Dermis microvascular lymphatic vessel endothelial cell (primary cell): ENCODE measurements at places on chromosomes 6 and 20. TPM values are rescaled to one million over a fixed set of nuclear protein-coding genes. Genes with fewer than 3 reads are reported as not detected.

GRCh38 chr6:131998255-131998982 is 47.2 kb upstream of the CCN2 start:
- no peak for DNase-seq

GRCh38 chr6:148565930-148566663 is 180.7 kb upstream of the UST start:
- DNase-seq = no peak

SLC26A8 gene
- not detected in 2 replicates for total RNA-seq

DNA sequence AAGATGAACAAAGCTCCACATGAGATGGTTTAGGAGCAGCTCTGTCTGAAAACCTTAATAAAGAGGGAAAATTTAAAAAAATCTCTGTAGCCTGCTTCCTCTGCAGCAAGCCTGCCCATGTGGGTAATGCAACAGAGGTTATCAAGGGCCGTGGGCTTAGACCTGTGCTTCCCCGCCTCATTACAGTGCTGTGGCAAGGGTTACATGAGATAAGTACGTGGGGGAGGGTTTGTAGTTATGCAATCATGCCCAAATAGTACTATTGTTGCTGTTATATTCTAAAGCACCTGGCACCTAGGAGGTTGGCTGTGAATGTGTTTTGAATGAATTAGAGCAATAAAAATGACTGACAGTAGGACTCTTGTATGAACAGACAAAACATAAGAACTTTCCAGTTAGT is 68.3 kb downstream of the PKHD1 start:
- DNase-seq = no peak

DNA sequence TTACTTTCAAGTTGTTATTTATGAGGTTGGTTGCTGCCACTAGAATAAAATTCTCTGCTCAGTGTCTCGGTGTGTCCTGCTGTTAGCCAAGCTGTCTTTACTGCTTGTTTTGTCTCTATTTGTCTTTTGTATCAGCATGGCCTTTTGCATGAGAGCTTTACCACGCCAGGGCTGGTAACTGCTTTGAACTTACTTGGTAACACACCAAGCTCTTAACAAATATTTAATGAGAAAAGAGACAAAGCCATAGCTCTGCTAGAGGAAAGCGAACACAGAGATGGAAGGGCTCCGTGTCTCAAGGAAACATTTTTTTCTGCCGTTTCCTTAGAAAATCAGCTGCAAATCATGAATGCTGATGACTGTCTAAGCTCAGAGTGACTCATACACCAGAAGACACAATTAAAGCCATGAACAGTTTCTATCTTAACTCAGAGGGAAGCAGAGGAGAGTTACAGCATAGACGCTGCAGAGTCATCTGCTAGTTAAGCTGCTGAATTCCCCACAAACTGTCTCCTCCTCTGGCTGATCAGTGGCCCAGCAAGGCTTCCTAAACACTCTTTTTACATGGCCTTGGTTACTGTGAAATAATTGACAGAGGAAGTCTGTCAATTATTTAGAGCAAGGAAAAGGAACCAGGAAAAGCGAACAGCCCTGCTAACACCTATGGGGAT is 44.8 kb downstream of the AGPAT4 start:
- DNase-seq = no peak

DNA sequence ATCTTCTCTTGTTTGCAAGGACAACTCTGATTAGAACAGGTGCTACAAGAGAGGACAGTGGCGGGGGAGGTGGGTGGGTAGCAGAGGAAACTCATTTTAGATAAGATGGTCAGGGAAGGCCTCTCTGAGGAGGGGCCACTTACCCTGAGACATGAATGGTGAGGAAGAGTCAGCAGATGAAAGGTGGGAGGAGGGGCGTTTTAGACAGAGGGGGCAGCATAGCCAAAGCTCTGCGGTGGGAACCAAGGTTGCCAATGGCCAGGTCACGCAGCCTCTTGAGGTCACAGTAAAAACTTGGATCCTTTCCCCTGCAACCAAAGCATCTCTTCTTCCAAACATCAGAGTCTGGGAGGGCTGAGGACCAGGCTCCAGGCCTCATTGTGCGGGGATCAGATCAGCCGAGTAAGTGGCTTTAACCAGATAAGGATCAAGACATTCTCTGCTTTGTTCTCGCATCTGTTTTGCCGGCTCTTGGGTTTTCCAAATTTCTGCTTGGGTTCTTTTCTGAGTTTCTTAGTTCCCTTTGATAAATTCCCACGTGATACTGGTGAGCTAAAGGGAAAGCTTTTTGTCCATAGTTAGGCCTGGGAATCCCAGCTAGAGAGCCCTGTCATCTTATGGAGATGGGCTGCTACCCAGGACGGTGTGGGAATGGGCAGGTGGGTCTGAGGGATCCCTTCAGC is 5.5 kb upstream of the CD40 start:
- DNase-seq = no peak
